GM18507 (cell line): ENCODE measurements at places on chromosomes 1 and 21.
A peak's percentile ranks its signal among the peaks of the same experiment; 100 is the strongest.

DNA sequence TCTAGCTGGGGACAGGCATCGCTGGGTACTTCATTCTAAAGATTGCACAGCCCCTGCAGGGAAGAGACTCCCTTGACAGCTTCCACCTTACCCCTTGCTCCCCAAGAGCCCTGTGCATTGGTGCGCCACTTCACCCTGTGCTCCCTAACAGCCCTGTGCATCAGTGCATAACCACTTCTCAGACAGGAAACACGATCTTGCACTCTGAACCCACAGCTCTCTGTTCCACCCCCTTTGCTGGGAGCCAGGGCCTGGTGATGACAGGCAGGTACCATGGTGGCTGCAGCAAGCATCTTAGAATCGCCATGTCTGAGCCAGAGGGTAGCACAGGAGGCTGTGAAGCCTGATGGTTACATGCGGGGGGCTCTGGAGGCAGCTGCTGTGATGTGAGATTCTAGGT is 5.0 kb downstream of the ALPL start:
- peak; percentile 66 for DNase-seq

- DNase-seq: no peak
These were observed 5.1 kb upstream of the LAMTOR5 start for GRCh38 chr1:110412576-110412975.

- no peak for DNase-seq
These were observed 155.6 kb downstream of the GALNT2 start for GRCh38 chr1:230222678-230223077.

DNA sequence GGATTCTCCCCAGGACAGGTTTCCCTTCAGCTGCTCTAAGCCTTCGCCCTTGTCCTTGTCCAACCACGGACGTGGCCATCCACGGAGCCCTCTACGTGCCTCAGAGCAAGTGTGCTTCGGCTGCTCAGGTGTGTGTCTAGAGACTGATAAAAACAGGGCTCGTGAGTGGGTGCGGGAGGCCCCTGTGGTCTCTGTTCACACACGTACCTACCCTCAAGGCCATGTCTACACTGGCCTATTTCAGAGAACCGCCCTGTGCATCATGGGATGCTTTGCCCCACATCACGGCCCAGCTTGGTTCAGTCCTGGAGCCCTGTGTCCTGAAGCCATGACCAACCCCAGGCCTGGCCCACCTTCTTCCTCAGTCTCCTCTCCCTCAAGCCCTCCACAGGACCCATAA is 24.6 kb upstream of the RUNX3 start:
- no peak for DNase-seq
